Right renal pelvis (tissue), 4 donors: ENCODE measurements at places on chromosomes 13 and 19. TPM values are rescaled to one million over a fixed set of nuclear protein-coding genes. Genes with fewer than 3 reads are reported as not detected.

NLRP11 gene
- polyA plus RNA-seq, result 0.19 TPM

DNA sequence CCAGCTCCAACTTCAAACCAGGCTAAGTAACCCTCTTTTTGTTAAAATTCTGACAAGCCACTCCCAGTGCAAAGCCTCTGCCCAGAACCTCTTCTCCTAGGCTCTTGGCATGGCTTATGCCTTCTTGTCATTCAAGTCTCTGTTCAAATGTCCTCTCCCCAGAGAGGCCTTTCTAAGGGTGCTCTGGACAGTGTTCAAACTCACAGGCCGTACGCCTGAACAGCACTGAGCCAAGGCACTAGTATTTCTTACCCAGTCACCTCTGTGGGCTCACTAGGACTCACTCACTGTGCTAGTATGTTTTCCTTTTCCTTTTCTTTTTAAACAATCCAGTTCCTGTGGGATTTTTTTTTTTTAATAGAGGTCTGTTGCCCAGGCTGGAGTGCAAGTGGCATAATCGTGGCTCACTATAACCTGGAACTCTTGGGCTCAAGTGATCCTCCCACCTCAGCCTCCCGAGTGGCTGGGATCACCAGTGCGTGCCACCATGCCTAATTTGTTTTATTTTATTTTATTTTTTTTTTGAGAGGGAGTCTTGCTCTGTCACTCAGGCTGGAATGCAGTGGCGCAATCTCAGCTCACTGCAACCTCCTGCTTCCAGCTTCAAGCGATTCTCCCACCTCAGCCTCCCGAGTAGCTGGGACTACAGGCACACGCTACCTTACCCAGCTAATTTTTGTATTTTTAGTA, 2.3 kb upstream of the ASF1B start:
- no peak for DNase-seq

DNA sequence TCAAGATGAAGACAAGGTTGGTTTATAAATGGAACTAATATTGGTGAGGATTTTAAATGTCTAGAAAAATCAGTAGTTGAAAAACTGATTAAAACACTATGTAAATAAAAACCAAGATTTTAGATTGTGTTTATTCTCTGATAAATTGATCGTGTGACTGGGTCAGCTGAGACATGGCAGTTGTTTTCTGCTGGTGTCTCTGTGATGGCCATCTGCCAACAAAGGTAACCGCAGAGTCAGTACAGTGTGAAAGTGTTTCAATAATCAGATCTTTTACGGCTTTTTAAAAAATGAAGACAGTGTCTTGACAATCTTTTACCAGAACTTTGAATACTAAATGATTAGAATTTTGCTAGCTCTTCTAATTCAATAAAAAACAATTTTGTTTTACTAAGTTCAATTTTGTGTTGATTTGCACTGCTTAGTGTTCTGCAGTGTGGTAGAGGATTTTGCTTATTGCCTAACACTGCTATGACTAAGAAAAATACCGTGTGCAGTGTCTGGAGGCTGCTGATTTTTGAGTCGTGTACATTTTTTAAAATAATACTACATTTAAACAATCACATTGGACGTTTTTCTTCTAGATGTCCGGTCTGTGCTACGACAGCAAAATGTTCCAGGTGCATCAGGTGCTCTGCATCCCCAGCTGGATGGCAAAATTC, 32.7 kb upstream of the GPR183 start:
- DNase-seq, result no peak

ENOX1 gene
- polyA plus RNA-seq, result 11.7 TPM

B3GNT3 gene
- polyA plus RNA-seq, result 13.5 TPM

GRCh38 chr19:38664503-38665211, 17.2 kb downstream of the ACTN4 start:
- no peak for DNase-seq

- DNase-seq, result no peak
These were observed 898.9 kb upstream of the MIR17HG start for GRCh38 chr13:90448466-90449037.

MED26 gene
- polyA plus RNA-seq, result 7.0 TPM

FTL gene
- 3,232 TPM for polyA plus RNA-seq

- no peak for DNase-seq
These were observed 29.0 kb upstream of the CEBPG start for GRCh38 chr19:33344573-33344925.

MTUS2 gene
- 1.00 TPM for polyA plus RNA-seq

EXOC3L2 gene
- polyA plus RNA-seq, result 9.1 TPM

LRRC8E gene
- 2.9 TPM for polyA plus RNA-seq

DNA sequence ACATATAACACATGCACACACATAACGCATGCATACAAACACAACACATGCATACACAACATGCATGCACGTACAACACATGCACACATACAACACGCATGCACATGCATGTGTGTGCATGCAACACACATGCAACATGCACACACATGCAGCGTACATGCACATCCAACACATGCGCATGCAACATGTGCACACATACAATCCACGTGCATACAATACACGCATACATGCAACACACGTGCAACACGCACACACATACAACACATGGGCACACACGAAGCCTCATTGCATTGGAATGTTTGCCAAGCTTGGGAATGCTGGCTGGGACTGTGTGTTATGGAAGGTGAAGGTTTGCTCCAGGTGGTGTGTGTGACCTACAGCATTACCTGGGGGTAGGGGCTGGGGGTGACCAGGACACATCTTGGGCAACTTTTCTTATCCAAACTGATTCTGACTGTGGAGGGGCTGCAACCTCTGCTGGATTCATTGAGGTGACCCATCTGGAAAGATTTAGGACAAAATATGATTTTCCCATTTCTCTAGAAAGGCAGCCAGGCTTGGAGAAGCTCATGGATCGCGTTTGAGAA, 58.9 kb downstream of the SPACA7 start:
- no peak for DNase-seq

GRCh38 chr13:99314640-99315176, 7.5 kb upstream of the GPR183 start:
- no peak for DNase-seq

DNA sequence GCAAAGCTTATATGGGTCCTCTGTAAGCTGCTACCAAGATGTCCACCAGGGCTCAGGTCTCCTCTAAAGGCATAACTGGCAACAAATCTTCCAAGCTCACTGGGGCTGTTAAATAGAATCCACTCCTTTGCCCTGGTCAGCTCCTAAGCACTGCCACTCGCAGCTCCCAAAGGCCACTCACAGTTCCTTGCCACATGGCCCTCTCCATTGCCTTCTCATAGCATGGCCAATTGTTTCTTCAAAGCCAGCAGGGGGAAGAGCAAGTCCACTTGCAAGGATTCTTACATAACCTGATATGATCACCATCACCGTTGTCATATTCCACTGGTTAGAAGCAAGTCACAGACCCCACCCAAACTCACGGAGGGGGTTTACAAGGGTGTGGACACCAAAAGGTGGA, 199.5 kb downstream of the SUCLA2 start:
- no peak for DNase-seq
